ENCODE measurements at places on chromosomes 6 and 20. TPM values are rescaled to one million over a fixed set of nuclear protein-coding genes. Genes with fewer than 3 reads are reported as not detected.

IER3 gene
- polyA plus RNA-seq, result 94.3 TPM

PRDM13 gene
- not detected for polyA plus RNA-seq

DNMT3B gene
- polyA plus RNA-seq, result 1.2 TPM

HCRTR2 gene
- 0.34 TPM for polyA plus RNA-seq

SALL4 gene
- polyA plus RNA-seq, result not detected

WFDC12 gene
- not detected for polyA plus RNA-seq

ZKSCAN8 gene
- 3.5 TPM for polyA plus RNA-seq

JPH2 gene
- 2.5 TPM for polyA plus RNA-seq

PARD6B gene
- 9.2 TPM for polyA plus RNA-seq

- no peak for DNase-seq
These were observed 569 bp downstream of the TCEA2 start for GRCh38 chr20:64063389-64064144.

- DNase-seq, result peak; percentile 65
These were observed 3.7 kb downstream of the PRSS16 start for GRCh38 chr6:27251112-27251605.

DNA sequence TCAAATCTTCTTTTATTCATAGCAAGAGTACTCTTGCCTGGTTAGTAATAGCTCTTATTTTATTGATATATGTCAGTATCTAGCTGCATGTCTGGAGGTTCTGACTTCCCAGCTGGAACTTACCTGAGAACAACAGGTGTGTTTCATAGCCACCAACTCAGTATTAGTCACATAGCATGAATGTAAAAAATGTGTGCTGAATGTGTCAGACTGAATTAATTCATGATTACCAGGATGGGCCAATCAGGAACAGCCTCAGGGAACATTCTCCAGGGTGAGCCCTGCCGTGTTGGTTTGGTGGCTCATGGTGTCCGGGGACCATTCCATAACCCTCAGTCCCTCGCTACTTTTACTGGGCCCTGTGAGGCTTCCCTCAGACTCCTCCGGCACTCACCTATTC is 99.7 kb downstream of the TULP4 start:
- DNase-seq, result no peak

- DNase-seq, result no peak
These were observed 11.1 kb downstream of the GGT7 start for GRCh38 chr20:34861386-34862084.

- no peak for DNase-seq
These were observed 320.8 kb downstream of the TAF4 start for GRCh38 chr20:61744691-61745396.

- no peak for DNase-seq
These were observed 20.8 kb downstream of the ZBTB2 start for GRCh38 chr6:151370509-151371078.

GRCh38 chr6:112879920-112880413 is 532.8 kb downstream of the RFPL4B start:
- DNase-seq, result no peak

DNA sequence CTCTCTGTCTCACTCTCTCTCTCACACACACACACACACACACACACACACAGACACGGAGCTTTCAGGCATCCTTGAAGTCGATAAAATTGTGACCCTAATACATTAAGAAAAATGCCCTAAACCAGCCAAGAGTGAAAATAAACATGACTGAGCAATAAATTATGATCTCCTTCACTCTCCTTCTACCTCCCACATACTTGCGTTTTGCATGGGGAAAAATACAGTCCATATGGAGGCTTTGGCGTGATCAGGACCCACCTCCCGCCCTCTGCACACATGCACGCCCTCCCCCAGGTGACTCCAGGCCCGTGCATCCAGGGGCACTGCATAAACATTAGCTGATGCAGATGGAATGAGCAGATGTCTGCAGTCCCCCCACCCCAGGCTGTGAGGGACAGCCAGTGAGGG is 114.2 kb upstream of the JARID2 start:
- DNase-seq, result peak; percentile 81

DNA sequence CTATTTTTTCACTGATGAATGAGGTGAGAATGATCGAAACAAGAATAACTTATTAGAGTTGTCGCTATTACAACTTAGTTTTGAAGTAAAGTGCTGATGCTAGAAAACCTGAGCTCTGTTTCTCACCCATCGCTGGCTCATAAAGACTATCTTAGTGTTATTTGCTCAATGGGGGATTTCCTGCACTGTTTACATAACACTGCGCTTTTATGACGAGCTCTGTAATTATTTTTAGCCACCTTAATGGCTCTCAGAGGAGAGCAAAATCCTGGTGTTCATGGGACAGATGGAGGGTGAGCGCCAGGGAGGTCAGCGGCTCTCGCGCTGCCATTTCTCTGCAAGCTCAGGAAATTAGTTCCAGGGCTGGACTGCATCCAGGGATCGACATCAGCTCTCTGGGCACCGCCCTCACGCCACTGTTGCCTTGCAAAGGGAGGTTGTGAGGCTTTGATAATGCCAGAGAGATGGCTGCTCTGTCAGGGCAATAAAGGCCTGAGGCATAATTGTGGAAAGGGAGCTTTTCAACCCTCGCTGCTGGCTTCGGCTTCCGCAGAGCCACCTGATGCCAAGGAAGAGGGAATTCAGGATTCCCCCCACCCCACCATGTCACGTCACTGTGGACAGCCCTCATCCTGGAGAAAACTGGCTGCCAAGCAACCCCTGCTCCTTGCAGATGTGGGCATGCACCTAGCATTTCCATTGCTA is 72.0 kb downstream of the DACT2 start:
- no peak for DNase-seq

DNA sequence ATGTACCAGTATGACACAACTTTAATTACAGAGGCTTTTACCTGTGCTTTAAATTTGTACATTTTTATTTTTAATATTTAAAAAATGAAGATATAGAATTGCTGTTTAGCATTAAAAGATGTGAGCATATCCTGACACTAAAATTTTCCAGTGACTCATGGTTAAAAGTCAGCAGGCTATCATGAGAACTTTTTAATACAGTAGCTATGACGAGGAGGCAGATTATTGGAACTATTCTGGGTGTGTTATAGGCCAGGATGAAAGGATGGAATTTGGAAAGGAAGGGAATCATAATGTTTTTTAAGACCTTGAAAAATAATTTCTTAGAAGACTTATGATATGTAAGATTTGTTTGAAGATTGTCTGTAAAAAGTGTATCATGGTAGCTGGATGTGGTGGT is 91.0 kb downstream of the GFRA4 start:
- DNase-seq, result no peak

DNA sequence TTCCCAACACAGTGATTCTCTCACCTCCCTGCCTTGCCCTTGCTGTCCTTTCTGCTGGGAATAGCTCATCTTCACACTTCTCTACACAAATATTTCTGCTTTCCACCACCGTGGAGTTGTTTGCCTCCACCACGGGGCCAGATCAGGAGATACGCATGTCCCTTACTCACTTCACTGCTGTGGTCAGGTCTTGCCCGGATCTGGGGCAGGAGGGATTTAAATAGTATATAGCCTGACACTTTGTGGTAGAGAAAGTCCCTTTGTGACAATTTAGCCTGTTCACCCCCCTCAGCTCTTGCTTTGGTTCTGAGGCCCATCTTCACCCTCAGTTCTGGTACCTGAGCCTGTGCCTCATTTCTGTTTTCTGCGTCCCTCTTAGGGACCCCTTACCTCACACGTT is 92.6 kb upstream of the PREP start:
- no peak for DNase-seq

GRCh38 chr6:139407718-139408222 is 33.3 kb upstream of the CITED2 start:
- no peak for DNase-seq

- DNase-seq, result no peak
These were observed 264.8 kb downstream of the SLC35F1 start for GRCh38 chr6:118171852-118172251.

GRCh38 chr6:9138936-9139335 is 703.6 kb upstream of the SLC35B3 start:
- no peak for DNase-seq

GRCh38 chr20:5448449-5449118 is 131.8 kb upstream of the PROKR2 start:
- no peak for DNase-seq

DNA sequence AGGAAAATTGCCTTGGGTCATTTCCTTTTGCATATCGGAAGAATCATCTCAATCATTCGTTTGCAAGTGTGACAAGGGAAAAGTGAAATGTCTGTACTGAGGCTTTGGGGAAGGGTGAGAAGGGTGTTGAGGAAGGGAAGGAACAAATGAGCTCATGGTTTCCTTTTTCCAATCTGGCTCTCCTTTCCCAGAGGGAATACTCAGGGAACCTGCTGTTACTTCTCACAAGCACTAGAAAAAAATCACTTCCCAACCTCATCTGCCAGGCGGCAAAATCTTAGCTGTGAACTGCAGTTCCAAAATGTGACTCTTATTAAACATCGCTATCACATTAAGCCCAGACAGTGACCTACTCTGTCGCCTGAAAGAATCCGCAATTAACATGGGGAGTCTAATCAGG is 258.1 kb downstream of the ZNF217 start:
- DNase-seq, result no peak

DNA sequence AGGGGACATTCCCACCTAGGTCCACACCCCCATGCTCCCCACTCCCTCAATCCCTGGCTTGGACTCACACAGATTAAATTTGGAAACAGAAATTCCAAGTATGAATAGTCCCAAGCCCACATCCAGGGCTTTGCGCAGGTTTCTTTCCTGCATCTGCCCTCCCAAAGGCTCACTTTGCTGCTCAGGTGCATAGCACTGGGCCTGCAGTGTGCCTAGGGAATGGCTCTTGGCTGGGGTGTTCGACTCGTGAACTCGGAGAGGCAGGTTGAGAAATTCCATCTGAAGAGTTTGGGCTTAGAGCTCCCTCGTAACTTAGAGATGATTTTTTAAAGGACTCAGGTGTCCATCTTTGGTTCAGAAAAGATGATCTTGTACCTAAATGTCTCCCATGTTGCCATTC is 14.8 kb upstream of the SF3B5 start:
- no peak for DNase-seq

DNA sequence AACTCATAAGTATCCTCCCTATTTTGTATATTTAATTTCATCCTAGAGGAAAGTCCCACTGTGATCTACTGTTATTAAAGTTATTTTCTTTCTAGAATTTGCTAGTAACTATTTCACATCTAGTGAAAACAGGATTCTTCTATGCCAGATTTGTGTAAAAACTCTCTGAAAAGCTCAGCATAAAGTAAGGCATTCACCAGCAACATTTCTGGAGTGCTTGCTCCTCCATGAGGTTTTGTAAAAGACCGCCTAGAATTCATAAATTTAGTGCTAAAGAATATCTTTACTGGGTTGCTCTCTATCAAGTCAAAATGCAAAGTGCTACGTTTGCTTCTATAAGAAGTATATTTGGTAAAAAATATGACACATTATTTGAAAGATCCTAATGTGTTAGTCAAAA is 173.5 kb upstream of the IRAK1BP1 start:
- DNase-seq, result no peak

- no peak for DNase-seq
These were observed 58.1 kb downstream of the C6orf58 start for GRCh38 chr6:127635091-127635490.

DNA sequence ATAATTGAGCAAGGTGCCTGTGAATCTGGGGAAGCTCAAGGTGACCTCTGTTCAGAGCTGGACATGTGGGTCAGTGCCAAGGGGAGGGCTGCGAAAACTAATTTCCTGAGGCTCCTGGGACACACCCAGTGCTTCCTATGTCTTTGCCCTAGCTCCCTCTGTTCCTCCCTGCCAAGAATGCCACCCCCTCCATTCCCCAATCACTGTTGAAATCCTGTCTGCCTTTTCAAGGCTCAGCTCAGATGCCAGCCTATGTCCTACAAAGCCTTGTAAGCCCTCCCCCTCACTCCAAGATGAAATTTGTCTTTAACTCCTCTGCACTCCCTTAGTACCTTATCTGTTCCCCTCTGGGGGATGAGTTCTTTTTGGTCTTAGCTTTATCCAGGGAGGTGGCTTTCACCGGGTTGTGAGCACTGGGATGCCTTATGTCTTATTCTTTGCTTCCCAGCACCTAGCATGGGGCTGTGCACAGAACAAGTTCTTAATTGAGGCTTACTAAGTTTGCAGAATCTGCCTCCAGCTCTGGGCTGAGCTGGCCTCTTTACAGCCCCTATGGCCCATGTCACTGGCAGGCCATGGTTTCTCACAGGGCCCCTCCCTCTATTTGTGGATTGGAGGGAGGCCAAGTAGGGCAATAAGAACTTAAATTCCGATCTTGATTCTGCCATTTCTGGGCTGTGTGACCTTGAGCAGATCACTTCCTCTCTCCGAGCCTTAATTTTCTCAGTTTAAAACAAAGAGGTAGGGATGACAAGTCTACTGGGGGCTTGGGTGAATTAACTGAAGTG is 51.5 kb upstream of the EPB41L1 start:
- DNase-seq, result no peak

DNA sequence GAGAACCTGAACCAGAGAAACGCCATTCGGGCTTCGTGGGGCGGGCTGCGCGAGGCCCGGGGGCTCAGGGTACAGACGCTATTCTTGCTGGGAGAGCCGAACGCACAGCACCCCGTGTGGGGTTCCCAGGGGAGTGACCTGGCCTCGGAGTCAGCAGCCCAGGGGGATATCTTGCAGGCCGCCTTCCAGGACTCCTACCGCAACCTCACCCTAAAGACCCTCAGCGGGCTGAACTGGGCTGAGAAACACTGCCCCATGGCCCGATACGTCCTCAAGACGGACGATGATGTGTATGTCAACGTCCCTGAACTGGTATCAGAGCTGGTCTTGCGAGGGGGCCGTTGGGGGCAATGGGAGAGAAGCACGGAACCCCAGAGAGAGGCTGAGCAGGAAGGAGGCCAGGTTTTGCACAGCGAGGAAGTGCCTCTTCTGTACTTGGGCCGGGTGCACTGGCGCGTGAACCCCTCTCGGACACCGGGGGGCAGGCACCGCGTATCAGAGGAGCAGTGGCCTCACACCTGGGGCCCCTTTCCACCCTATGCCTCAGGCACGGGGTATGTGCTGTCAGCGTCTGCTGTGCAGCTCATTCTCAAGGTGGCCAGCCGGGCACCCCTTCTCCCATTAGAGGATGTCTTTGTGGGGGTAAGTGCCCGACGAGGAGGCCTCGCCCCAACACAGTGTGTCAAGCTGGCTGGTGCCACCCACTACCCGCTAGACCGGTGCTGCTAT is 904 bp downstream of the B3GALT4 start:
- no peak for DNase-seq

DNA sequence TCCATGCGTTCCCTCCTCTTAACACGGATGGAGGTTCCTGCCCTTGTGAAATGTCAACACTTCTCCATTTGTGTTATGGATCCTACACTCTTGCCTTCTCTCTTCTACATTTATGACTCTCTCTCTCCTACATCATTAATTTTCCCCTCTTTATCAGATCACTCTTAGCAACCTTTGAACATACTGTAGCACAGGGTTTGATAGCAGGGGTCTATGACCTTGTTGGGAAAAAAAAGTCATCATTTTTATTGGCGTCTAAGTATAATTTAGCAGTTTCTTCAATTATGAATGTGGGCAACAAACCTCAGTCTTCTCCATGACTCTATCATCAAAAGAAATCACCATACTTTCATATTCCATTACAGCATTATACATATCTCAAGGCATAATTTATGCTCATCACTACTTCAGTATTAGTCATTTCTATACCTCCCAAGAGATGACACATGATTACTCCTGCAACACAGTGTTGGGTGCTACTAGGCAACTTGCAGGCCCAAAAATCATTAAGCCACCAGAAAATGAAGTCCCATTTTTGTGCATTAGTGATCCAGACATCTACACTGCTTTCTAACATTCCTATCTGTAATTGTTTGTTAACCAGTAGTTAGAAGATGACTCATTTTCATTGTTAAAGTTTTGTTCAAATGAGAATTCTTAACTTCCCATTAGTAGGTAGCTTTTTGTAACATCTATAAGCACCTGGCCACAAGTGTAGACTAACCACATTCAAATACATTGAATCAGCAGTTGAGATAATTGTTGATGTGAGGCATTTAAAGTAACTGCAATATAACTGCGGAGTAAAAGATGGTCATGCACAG is 9.5 kb downstream of the CYP39A1 start:
- DNase-seq, result no peak

Data from kidney (tissue), 22 donors.